ENCODE measurements at places on chromosomes 3 and 15. TPM values are rescaled to one million over a fixed set of nuclear protein-coding genes. Genes with fewer than 3 reads are reported as not detected.
A peak's percentile ranks its signal among the peaks of the same experiment; 100 is the strongest.

The ASB7 gene
- 15.0 TPM for total RNA-seq

The SKOR1 gene
- 0.35 TPM for total RNA-seq

The GOLGA8T gene
- not detected for total RNA-seq

GRCh38 chr15:43943511-43943910, 116.7 kb downstream of the WDR76 start:
- no peaks in the 10 kb centered on the region for H3K36me3 ChIP-seq
- no peaks in the 10 kb centered on the region for H3K4me1 ChIP-seq
- H3K4me3 ChIP-seq = no peak overlapping the region
- H3K27me3 ChIP-seq = no peaks in the 10 kb centered on the region
- no peak for DNase-seq

- H3K27ac ChIP-seq = no peak overlapping the region
- DNase-seq = no peak
- H3K4me1 ChIP-seq = no peaks in the 10 kb centered on the region
- no peak overlapping the region for H3K4me3 ChIP-seq
- no peaks in the 10 kb centered on the region for H3K36me3 ChIP-seq
Observed at GRCh38 chr3:102480139-102480538, 45.3 kb downstream of the ZPLD1 start.

The CACNA1D gene
- 0.88 TPM for total RNA-seq

The TJP1 gene
- total RNA-seq = 72.4 TPM

DNA sequence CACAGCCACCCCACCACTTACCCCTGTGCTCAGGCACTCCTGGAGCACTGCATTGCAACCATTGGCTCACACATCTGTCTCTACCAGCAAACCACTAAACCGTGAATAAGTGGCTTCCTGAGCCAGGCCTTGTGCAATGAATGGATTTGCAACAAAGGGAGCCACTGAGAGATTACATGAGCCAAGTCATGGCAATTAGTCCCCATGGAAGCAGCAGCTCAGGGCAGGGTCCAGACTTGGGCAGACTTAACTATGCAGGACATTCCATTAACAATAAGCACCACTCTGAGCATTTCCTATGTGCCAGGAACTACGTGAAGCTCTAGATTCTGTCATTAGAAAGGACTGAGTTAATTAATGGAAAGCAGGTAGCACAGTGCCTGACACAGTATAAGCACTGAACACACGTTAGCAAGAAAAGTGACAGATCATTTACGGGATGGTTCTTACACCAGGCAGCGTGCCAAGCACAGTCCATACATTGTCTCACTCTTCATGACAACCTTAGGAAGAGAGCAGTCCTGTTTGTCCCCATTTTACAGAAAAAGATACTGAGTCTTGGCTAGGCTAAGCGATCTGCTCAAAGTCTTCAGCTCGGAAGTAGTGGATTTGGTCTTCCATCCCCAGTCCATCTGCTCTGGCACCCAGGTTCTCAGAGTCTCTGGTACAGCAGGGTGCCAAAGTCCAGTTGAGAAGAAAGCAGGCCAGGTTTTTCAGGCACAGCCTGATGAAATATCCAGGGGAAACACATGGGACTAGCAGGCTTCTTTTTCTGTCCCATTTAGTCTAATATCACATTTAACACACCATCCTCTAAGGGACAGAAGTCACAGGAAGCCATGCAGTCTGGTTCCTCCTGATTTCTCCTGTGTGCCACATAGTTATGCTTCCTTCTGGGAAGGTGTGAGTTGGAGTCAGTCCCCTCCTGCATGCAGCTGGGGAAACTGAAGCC, 44.1 kb downstream of the LIPC start:
- H3K36me3 ChIP-seq = no peaks in the 10 kb centered on the region
- H3K4me3 ChIP-seq = no peak overlapping the region
- H3K4me1 ChIP-seq = no peaks in the 10 kb centered on the region
- no peaks in the 10 kb centered on the region for H3K27me3 ChIP-seq
- H3K27ac ChIP-seq = peak overlapping the region; percentile 31

DNA sequence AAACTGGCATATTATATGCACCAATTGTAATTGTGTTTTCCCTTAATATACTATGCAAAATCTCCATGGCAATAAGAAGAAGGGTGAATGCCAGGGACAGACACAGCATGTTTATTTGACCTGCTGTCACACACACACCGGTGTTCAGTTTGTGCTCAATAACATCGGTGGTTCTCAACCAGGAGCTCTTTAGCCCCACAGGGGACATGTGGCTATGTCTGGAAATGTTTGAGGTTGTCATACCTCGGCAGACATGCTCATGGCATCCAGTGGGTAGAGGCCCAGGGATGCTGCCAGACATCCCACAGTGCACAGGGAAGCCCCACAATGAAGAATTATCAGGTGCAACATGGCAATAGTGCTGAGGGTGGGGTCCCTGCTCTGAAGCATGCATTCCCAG, 38.2 kb downstream of the GLB1 start:
- no peak overlapping the region for H3K27ac ChIP-seq
- H3K36me3 ChIP-seq = no peaks in the 10 kb centered on the region
- no peak for DNase-seq
- H3K4me3 ChIP-seq = no peak overlapping the region
- no peaks in the 10 kb centered on the region for H3K4me1 ChIP-seq

- no peaks in the 10 kb centered on the region for H3K27me3 ChIP-seq
- no peak for DNase-seq
Observed at GRCh38 chr3:182723596-182723995, 69.7 kb upstream of the ATP11B start.

DNA sequence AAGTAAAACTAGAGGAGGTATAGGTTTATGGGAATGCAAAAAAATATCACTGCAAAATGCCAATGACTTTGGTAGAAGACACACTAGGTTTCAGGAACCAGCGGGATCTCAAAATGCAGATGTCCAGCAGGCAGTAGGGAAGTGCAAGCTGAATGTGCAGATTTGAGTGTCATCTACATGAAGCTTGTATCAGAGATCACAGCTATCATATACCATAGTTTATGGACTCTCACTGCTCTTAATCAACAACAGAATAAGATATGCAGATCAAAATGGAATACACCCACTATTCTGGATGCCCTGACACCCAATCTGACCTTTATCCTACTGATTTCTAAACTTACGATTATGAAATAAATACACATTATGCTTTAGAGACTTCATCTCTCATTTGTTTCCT, 27.7 kb downstream of the TMCC1 start:
- H3K36me3 ChIP-seq = no peaks in the 10 kb centered on the region
- H3K27ac ChIP-seq = no peak overlapping the region
- H3K4me3 ChIP-seq = no peak overlapping the region

DNA sequence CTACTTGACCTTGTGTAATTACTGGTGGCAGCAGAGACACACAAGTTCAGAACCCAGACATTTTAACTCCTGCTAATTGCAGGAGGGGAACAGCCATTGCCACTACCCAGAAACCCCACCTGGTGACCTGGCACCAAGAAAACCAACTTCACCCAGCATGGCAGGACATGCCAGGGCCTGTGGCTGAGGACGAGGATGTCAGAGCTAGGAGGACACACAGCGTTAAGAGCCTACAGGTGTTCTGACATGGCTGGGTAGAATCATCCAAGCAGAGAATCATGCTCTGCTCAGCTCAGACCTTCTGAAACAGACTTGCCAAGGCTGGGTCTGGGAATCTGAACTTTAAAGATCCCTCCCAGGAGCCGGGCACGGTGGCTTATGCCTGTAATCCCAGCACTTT, 11.7 kb upstream of the SPATA12 start:
- H3K27me3 ChIP-seq = no peaks in the 10 kb centered on the region
- H3K4me3 ChIP-seq = no peak overlapping the region
- H3K4me1 ChIP-seq = no peaks in the 10 kb centered on the region
- DNase-seq = no peak
- H3K27ac ChIP-seq = no peak overlapping the region

GRCh38 chr15:42138411-42138810, 18.0 kb downstream of the PLA2G4F start:
- no peaks in the 10 kb centered on the region for H3K4me1 ChIP-seq
- no peak overlapping the region for H3K4me3 ChIP-seq
- DNase-seq = no peak
- no peak overlapping the region for H3K27ac ChIP-seq
- no peaks in the 10 kb centered on the region for H3K36me3 ChIP-seq

The COX5A gene
- 9.0 TPM for total RNA-seq

- no peaks in the 10 kb centered on the region for H3K27me3 ChIP-seq
- no peak overlapping the region for H3K4me3 ChIP-seq
- DNase-seq = no peak
- no peaks in the 10 kb centered on the region for H3K4me1 ChIP-seq
Observed at GRCh38 chr3:155701882-155702465, 42.9 kb downstream of the PLCH1 start.

The PP2D1 gene
- total RNA-seq = not detected
